Pons (tissue), 1 donor: ENCODE measurements at places on chromosomes 3 and 15.

GRCh38 chr15:90697175-90697574 lies 20.0 kb upstream of the BLM start:
- DNase-seq: no peak

DNA sequence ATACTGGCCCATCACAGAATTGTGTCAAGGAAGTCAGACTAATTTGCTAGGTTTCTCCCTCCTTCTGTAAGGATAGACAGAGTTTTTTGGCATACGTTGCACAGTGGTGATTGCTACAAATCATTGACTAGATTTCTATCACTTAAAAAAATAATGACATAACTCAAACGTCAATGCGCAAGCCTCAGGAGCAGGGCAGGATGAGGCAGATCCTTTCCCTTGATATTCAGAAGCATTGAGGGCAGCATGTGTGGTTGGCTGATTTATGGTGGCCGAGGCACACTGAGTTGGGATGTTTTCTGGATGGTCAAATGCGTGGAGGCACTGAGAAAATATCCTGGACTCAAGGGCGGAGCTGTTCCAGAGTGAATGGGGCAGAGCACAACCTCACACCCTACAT lies 14.4 kb downstream of the THSD4 start:
- no peak for DNase-seq

- peak; percentile 47 for DNase-seq
These were observed 3.3 kb upstream of the DCP1A start for GRCh38 chr3:53350652-53351051.

GRCh38 chr3:13461169-13462124 lies 18.7 kb upstream of the HDAC11 start:
- no peak for DNase-seq
